Vagina (tissue), 2 donors: ENCODE measurements at places on chromosomes 6 and 20.
A peak's percentile ranks its signal among the peaks of the same experiment; 100 is the strongest.

DNA sequence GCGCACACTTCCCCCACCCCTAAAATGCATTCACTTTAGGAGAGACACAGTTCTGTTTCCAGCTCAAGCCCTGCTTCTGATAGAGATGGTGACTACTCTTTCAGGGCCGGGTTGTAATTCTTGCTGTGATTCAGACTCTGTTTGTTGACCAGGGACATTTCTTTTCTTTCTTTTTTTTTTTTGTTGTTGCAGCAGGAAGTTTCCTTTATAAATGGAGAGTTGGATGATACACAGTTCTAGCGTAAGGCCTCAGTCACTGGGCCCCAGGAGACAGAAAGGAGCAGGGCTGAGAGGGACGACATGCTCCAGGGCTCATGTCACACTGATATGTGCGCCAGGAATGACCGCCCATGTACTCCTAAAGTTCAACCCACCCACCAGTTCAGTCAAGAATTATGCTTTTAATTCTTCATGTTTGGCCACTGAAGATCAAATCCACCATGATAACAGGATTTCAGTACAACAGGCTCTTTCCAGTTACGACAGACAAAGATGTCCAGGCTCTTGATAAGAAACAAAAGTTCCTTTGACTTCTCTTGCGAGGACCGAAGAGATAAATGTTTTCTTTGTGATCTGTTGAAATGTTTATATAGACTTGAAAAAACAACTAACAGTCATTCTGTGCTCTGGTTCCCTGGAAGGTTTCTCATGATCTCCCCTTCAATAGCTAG, 142.5 kb downstream of the CD164 start:
- DNase-seq: no peak

- DNase-seq: no peak
Measured at GRCh38 chr20:63896264-63897105, 1.6 kb downstream of the DNAJC5 start.

DNA sequence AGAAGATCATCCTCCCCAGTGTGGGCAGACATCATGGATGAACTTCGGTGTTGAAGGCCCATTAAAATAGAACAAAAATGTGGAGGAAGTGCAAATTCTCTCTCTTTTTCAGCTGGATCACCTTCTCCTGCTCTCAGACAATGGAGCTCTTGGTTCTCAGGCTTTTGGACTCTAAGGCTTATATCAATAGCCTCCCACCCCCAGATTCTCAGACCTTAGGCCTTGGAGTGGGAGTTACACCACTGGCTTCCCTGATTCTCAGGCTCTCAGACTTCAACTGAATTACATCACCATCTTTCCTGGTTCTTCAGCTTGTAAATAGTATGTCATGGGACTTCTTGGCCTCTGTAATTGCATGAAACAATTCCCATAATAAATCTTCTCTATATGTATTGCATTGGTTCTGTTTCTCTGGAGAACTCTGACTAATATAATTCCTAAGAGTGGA, 36.6 kb downstream of the NSFL1C start:
- DNase-seq: no peak

DNA sequence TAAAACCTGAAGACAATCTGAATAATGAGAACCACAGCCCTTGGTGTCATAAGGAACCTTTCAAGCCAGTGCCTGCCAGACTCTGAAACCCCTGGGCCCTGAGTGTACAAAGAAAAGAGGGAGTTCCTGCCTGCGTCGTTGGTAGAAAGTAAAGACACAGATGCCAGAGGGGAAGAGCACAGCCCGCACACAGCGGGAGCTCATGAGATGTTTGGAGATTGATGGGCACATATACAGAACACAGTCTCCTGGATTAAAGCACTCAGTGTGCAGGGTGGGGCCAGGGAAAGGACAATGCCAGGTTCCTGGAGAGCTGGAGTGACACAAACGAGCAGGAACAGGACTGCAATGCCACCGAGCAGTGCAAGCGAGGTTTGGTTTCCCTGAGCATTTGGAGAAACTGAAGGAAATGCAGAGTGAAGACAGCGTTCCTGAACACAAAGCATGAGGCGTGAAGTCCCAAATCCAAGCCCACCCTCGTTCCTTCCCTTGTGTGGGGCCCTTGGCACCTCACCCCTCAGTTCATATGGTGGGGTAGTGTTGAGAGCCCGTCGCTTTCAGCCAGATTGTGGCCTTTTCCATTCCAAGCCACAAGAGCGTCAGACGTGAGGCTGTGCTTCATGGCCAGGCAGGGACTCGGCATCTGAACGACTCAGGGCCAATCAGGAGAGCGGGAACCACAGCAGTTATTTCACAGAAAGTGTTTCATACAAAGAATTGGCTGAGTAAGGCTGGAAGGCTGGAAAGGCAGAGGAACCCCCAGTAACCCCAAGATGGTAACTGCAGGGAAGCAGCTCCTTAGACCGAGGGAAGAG, 41.0 kb upstream of the RPS6KA2 start:
- no peak for DNase-seq

DNA sequence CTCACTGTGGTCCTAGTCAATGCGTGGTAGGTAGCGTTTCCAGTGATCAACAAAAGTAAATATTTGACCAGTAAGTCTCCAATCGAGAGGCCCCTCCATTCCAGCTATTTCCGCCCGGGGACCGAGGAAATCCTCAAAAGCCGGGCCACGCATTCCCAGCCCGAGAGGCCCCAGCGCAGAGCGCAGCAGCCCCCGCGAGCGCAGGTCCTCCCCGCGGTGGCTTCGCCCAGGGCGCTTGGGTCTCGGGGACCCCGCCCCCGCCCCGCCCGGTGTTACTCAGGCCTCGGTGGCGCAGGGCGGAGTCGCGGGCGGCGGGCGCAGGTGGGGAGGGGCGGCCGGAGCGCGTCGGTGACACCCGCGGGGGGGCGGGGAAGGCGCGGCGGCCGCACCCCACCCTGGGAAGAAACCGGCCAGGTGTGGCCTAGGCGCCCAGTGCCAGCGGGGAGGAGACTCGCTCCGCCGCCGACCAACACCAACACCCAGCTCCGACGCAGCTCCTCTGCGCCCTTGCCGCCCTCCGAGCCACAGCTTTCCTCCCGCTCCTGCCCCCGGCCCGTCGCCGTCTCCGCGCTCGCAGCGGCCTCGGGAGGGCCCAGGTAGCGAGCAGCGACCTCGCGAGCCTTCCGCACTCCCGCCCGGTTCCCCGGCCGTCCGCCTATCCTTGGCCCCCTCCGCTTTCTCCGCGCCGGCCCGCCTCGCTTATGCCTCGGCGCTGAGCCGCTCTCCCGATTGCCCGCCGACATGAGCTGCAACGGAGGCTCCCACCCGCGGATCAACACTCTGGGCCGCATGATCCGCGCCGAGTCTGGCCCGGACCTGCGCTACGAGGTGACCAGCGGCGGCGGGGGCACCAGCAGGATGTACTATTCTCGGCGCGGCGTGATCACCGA, at the start of gene DSP:
TSS of gene DSP (plus strand) at position 497 of the 890 bp plus-strand sequence. CDS start at position 742, 245 bp downstream.
- DNase-seq: no peak

DNA sequence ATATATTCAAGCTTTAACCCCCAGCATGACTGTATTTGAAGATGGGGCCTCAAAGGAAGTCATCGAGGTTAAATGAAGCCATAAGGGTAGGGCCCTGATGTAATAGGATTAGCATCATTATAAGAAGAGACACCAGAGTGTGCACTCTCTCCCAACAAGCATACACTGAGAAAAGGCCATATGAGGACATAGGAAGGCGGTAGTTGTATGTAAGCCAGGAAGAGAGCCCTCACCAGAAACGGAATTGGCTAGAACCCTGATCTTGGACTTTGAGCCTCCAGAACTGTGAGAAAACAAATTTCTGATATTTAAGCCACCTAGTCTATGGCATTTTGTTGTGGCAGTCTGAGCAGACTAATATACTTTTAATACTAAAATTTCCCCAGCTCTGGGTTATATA, 150.1 kb upstream of the STXBP5 start:
- DNase-seq: no peak

DNA sequence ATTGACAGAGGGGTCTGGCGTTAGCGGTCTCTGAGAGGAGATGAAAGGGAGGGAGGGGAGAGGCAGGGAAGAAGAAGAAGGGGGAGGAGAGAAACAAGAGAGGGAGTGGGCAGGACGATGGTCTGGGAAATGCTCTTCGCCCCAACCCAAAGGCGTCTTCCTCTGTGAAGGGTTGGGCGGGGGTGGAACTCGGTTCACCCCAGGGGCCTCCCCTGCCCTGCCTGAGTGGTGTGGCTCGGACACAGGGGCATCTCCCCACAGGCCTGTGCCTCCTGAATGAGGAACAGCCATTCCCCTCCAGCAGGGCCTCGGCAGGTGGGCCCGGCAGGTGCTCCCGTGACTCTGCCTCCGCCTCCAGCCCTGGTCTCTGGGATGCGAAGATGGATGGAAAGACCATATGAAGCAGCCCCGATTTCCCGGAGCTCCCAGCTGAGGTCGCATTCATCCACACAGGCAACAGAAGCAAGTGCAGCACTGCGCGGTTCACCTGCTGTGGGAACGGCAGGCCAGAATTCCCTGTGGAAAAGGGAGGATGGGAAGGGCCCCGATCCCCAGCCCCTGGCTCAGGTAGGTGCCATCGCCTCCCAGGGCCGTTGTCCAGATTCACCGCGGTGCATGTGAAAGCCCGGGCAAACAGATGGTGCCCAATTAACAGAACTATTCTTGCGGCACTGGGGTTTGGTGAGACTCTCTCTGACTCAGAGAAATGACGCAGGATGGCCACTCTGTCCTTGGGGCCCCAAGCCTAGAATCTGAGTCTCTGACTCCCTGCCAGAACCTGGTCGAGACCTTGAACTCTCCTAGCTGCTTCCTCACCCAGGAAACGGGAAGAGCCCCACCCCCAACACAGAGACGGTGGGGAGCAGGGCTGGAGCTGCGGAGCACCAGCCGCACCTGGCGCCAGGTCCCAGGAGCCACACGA, 29.4 kb upstream of the RPS6KA2 start:
- DNase-seq: no peak

GRCh38 chr20:63978319-63979228, 868 bp downstream of the SAMD10 start:
- no peak for DNase-seq

- DNase-seq: peak; percentile 91
Measured at GRCh38 chr6:167405778-167406532, 81.1 kb downstream of the TTLL2 start.

GRCh38 chr20:53195876-53196610, 223.9 kb downstream of the TSHZ2 start:
- no peak for DNase-seq

DNA sequence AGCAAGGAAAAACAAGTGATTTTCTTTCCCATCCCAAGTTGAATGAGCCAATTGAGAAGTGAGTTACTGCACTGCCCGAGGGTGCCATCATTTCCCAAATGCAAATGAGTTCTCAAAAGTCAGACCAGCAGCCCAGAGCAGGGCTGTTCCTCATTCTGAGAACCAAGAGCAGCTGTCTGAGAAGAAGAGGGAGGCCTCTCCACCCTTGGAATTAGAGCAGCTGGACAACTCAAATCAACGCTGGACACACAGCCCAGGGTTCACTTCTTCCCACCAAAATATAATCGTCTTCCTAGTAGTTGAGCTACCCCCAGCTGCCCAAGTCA, 4.6 kb upstream of the PREX1 start:
- no peak for DNase-seq

- no peak for DNase-seq
Measured at GRCh38 chr6:43806758-43807227, 36.8 kb downstream of the VEGFA start.

DNA sequence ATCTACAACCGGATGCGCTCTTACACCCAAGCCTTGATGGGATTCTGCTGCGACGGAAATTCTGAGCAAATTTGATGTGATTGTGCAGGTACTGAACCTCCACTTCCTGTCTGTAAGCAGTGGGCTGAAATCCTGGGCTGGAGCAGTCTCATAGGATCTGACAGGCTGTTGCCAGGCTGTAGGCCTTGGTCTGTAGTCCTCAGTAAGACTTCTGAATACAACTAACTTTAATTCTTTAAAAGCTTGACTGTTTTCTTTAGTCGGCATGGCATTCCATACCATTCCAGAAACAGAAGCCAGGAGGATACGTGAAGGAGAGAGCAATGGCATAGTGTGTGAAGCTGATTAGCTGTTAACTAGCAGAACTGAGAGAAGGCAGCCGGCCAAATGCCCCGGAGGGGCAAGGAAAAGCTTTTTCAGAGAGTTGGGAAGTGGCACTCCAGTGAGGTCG, 68.3 kb downstream of the ADTRP start:
- no peak for DNase-seq

DNA sequence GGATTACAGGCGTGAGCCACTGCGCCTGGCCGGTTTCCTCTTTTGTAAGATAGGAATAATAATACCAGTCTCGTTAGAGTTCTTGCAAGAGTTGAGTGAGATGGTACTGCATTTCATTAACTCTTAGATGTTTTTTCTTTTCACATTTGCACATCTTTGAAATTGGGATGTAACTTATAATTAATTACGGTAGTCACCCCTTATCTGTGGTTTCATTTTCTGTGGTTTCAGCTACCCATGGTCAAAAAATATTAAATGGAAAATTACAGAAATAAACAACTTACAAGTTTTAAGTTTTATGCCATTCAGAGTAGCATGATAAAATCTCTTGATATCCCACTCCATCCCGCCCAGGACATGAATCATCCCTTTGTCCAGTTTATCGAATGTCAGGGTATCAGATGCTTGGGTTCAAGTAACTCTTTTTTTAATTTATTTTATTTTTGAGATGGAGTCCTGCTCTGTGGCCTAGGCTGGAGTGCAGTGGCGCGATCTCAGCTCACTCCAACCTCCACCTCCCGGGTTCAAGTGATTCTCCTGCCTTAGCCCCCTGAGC, 15.4 kb downstream of the PTK7 start:
- no peak for DNase-seq

- no peak for DNase-seq
Measured at GRCh38 chr20:46539113-46539512, 11.3 kb downstream of the OCSTAMP start.

DNA sequence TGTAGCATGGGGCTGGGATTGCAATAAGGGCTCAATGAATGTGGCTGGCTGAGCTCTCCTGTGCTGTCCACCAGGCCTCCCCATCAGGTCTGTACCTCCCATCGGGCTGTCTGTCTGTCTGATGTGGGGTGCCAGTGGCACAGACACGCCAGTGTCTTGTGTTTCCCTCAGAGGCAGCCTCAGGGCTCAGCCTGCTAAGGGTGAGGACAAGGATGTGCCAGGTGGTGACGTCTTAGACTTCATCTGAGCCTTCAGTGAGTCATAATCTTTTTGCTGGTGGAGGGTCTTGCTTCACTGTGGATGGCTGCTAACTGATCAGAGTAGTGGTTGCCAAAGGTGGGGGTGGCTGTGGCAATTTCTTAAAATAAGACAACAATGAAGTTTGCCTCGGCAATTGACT, 194.7 kb downstream of the NRN1 start:
- DNase-seq: no peak

DNA sequence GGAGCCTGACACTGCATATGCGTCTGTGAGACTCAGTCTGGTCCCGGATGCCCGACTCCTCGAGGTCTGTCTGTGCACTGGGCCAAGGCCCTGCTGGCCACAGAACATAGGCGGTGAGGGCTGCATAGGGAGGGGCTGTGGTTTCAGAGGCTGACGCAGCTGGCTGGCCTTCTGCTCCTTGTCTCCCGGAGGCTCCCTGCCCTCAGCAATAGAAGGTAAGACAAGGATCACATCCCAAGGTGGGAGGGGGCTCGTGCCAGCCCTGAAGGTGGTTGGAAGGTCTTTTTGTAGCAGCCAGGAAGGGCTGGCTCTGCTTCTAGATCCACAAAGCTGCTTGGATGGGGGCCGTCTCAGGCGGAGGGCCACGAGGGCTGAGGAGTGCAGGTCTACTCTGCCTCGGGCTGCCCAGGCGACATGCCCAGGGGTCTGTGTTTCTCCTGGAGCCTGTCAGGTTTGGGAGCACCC, 239.8 kb upstream of the SULF2 start:
- no peak for DNase-seq
